ENCODE measurements at places on chromosomes 12 and 14. TPM values are rescaled to one million over a fixed set of nuclear protein-coding genes. Genes with fewer than 3 reads are reported as not detected.

Gene SMOC1
- total RNA-seq: 25.7 TPM

GRCh38 chr12:56062996-56063395 lies 17.0 kb upstream of the ERBB3 start:
- no peaks in the 10 kb centered on the region for H3K27me3 ChIP-seq
- peak overlapping the region; percentile 17 for H3K27ac ChIP-seq
- no peak overlapping the region for H3K4me3 ChIP-seq
- peak; percentile 76 for DNase-seq
- no peaks in the 10 kb centered on the region for H3K36me3 ChIP-seq

DNA sequence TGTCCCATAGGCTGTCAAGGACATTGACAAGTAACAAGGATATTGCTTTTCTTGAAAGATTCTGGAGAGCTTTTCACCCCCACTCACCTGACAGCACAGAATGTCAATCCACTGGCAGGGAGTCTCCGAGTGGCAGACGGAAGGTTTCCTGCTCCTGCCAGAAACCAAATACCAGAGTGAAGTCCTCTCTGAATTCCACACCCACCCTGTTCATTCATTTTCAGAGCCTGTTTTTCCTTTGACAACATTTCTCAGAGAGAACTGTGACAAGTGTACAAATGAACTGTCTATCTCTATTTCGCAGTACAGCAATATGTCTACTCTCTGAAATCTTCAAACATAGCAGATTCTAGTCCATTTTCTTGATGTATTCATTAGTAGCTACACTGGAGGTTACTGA lies 26.2 kb upstream of the BICD1 start:
- no peak for DNase-seq
- peaks cover 8% of the 10 kb centered on the region for H3K4me1 ChIP-seq
- H3K4me3 ChIP-seq: no peak overlapping the region
- H3K27ac ChIP-seq: no peak overlapping the region
- no peaks in the 10 kb centered on the region for H3K36me3 ChIP-seq

GRCh38 chr14:36950812-36951211 lies 221.6 kb downstream of the SLC25A21 start:
- H3K4me3 ChIP-seq: no peak overlapping the region
- peak; percentile 10 for DNase-seq
- H3K4me1 ChIP-seq: peaks cover 3% of the 10 kb centered on the region

GRCh38 chr12:70330158-70330557 lies 35.9 kb upstream of the KCNMB4 start:
- no peak overlapping the region for H3K27ac ChIP-seq
- H3K4me3 ChIP-seq: no peak overlapping the region
- H3K27me3 ChIP-seq: no peaks in the 10 kb centered on the region
- H3K4me1 ChIP-seq: no peaks in the 10 kb centered on the region

GRCh38 chr12:108313606-108314351 lies 25.3 kb downstream of the CMKLR1 start:
- no peak overlapping the region for H3K4me3 ChIP-seq
- no peak for DNase-seq
- H3K27me3 ChIP-seq: no peaks in the 10 kb centered on the region
- no peaks in the 10 kb centered on the region for H3K36me3 ChIP-seq
- peak overlapping the region; percentile 46 for H3K27ac ChIP-seq
- peaks cover 21% of the 10 kb centered on the region for H3K4me1 ChIP-seq

DNA sequence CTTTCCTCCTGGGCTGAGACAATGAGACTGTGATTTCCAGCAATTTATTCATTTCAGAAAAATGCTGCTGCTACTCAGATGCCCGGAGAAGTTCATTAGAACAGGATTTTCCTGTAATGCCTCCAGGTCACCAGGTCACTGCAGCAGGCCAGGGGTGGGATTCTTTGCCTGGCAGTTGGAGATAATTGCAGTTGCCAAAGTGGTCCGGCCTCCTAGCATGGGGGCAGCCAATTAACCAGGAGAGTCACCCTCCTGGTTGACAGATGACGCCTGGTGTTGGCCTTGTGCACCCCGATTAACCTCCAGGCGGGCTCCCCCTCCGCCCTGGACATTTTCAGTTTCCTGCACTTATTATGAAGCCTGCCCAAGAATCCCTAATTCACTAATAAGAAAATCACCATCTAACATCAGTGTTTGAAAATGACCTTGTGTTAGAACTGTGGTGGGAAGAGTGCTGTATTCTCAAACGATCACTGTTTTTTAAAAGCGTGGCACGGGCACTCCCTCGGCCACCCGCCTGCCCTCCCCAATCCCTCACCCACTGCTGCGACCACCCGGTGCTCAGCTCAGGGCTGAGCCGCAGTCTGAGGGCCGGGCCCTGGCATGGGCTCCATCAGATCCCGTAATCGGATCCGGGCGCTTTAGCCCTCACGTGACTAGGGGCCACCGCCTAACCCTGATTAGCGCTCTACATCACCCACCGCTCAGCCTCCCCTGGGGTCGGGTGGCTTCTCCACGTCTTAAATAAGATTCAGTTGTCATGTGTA lies 12.9 kb downstream of the RIMBP2 start:
- no peaks in the 10 kb centered on the region for H3K27me3 ChIP-seq
- no peaks in the 10 kb centered on the region for H3K36me3 ChIP-seq
- peak; percentile 10 for DNase-seq
- H3K27ac ChIP-seq: no peak overlapping the region
- H3K4me3 ChIP-seq: no peak overlapping the region

Gene GXYLT1
- 7.6 TPM for total RNA-seq

GRCh38 chr12:31928246-31929026 lies 30.8 kb upstream of the RESF1 start:
- H3K27ac ChIP-seq: no peak overlapping the region
- no peaks in the 10 kb centered on the region for H3K27me3 ChIP-seq
- no peaks in the 10 kb centered on the region for H3K36me3 ChIP-seq

GRCh38 chr14:95138876-95139275 lies 18.5 kb downstream of the DICER1 start:
- DNase-seq: no peak
- H3K4me3 ChIP-seq: no peak overlapping the region
- H3K27me3 ChIP-seq: no peaks in the 10 kb centered on the region
- peaks cover 16% of the 10 kb centered on the region for H3K4me1 ChIP-seq
- H3K36me3 ChIP-seq: no peaks in the 10 kb centered on the region
